CD8-positive, alpha-beta T cell (primary cell): ENCODE measurements at places on chromosomes 13 and 19.
A peak's percentile ranks its signal among the peaks of the same experiment; 100 is the strongest.

GRCh38 chr13:112893570-112894422 lies 75.2 kb upstream of the MCF2L start:
- DNase-seq, result no peak

- peak; percentile 57 for DNase-seq
These were observed 460.0 kb downstream of the FOXO1 start for GRCh38 chr13:40206241-40207000.

DNA sequence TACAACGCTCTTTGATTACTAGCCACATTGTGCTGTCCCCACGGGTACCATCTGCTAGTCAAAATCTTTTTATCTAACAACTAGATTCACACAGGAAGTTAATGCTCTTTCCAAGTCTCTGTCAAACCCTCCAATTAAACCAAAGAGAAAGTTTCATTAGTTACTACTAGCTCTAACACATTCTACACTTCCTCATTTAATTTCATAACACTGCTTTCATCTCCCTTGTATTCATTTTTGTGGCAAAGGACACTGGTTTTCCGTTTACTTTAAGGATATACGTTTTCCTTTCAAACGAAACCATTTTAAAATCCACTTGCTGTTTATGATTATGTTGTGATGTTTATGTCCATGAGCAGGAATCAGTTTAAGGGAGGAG lies 5.3 kb downstream of the DYRK1B start:
- DNase-seq, result no peak

DNA sequence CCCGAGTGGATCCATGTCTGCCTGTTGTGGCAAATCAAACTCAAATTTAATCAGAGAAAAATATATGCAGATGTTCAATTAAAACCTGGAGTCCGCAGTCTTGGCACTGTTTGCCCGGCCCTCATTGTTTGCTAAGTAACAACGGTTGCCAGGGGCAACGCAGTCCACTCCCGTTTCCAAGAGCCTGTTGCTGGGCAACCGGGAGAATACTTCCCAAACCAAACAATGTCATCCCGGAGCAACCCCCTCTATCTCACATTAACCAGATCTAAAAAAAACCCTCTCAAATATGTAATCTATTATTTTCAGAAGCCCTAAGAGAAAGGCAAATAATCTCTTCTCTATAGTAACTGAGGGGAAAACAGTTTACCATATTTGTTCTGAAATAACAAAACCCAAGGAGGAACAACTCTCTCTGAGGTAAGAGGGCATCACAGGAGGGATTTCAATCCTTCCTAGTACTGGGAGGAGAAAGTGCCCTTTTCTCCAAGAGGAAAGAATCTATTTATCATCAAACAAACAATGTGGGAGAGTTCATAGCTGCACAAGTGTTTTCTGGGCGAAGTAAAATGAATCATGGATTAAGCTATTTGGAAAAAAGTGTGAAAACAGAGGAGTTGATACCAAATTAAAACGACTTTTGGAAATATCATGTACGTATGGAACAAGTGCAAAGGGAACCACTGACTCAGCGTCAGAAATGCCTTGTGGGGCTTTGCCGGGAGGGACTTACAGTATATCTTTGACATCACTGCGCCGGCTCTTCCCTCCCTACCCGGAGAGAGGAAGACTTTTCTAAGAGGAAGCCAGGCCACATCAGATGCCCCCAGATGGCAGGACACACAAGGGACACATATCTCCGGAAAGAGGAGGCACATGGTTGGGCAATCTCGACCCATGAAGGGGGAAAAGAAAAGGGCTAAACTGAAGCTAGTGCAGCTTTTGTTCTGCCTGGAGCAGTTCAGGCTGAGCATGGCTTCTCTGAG lies 43.3 kb downstream of the RFX2 start:
- DNase-seq, result no peak
